AG04450 (cell line): ENCODE measurements at places on chromosomes 6 and 20.

DNA sequence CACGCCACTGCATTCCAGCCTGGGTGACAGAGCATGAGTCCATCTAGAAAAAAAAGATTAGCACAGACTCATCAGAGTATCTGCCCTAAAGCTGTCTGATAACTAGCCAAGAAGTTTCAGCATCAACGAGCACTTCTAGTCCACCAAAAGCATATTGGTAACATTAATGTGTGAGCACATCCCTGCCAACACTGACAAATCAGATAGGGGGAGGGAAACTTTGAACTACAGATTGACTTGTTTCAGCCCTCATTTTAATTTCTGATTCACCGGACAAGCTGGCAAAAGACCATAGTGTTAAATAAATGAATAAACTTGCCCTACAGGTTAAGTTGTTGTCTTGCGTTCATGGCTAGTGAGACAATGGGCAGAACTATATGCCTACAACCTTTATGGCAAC lies 7.7 kb upstream of the SEC63 start:
- no peak for DNase-seq

- DNase-seq, result no peak
Observed at GRCh38 chr6:80676386-80676785, 569.9 kb downstream of the BCKDHB start.

- DNase-seq, result no peak
Observed at GRCh38 chr6:83978324-83978734, 55.2 kb upstream of the MRAP2 start.

DNA sequence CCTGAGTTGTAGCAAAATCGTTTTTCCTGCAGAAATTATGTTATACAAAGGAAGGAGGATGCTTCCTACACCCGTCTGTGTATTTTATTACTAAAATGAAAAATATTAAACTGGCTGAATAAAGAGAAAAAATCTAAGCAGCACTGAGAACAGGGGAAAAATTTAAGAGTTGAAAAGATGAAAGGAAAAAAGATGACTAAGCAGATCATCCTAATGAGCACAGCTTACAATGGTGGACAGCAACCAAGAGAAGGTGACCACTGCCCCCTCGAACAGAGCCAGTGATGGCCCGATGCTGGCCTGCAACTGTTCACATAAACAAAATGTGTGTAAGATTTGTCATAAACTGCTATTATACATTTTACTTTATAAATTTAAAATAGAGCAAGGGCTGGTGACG lies 4.2 kb downstream of the PROKR2 start:
- DNase-seq, result no peak

- no peak for DNase-seq
Observed at GRCh38 chr20:46901638-46902037, 7.0 kb downstream of the EYA2 start.

GRCh38 chr6:14068133-14068532 lies 49.4 kb upstream of the CD83 start:
- DNase-seq, result peak; percentile 80

GRCh38 chr20:34068001-34068400 lies 44.0 kb downstream of the EIF2S2 start:
- no peak for DNase-seq

- DNase-seq, result no peak
Observed at GRCh38 chr20:45621593-45621992, 7.9 kb upstream of the WFDC10A start.

DNA sequence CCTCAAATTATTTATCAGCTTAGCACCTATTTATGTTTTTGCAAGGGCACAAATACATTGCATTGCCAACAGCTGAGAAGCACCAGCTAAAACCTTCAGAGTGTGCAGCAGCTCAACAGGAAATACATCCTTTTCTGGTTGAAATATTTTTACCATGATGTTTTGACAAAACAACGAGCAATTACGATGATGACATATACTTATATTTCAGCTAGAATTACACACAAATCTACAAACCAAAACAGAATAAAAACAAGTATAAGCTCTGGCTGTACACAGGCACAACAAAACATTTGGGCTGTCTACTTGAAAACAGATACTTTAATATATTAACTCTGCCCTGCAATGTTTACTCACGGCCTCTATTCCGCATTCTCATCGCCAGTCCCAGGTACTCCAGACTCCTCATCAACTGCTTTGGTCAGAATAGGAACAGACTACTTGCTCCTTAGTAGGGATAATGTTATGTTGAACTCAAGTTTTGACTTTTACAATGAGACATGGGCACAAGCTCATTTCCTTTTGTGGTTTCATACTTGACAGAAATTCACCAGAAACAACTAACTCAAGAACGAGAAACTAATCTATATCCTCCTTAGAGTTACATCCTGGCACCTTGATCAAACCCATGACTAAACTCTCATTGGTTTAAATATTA lies 377.6 kb downstream of the ESR1 start:
- no peak for DNase-seq

DNA sequence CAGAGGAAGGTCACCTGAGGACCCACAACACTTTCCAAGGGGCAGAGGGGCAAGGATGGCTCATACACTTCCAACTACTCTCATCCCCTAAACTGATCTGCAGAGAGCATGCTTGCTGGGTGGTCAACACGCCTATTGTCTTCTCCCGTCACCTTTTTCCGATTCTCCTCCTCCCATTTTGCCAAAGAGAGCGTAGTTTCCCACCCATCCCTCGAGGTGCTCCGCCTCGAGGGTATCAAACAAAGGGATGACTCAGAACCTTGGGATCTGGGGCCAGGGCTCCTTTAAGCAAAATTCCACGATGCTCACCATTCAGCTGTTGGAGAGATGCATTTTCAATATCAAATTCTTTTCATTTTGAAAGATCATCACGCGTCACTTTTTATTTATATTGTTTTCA lies 507.5 kb upstream of the SULF2 start:
- DNase-seq, result no peak

- no peak for DNase-seq
Observed at GRCh38 chr6:22062807-22063408, 233.9 kb downstream of the PRL start.

- no peak for DNase-seq
Observed at GRCh38 chr20:52035977-52036376, 155.6 kb downstream of the ZFP64 start.

DNA sequence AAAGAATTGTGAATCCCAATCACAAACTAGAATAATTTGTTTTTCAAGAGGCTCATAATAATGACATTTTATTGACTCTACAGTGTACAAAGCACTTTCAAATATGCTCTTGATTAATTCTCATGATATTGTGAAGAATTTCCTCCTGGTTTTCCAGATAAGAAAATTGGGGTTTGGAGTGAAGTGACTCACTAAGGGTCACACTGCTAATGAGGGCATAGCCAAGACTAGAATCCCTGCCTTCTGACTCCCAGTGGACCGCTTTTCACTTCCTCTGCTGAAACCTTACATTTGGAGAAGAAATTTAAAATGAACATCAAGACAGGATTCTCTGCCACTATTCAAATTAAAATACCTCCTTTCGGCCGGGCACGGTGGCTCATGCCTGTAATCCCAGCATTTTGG lies 38.3 kb upstream of the LTV1 start:
- no peak for DNase-seq

- no peak for DNase-seq
Observed at GRCh38 chr6:45836984-45837383, 178.7 kb downstream of the CLIC5 start.

DNA sequence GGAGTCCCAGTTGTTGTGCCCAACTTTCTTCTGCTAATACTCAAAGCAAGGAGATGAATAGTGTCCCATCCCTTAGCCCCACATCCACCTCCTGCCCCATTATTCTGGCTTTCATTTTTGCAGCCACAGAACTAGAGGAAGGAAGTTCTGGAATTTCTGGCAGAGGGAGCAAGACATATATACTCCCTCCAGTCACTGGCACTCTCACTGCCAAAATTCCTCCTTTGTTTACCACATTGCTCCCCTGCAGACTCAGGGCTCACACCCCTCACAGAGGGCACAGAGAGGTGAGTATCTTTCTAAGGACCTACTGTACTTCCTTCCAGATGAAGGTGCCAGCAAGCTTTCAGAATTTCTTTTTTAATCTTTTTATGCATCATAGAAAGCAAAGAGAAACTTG lies 168.0 kb upstream of the ID4 start:
- DNase-seq, result no peak

DNA sequence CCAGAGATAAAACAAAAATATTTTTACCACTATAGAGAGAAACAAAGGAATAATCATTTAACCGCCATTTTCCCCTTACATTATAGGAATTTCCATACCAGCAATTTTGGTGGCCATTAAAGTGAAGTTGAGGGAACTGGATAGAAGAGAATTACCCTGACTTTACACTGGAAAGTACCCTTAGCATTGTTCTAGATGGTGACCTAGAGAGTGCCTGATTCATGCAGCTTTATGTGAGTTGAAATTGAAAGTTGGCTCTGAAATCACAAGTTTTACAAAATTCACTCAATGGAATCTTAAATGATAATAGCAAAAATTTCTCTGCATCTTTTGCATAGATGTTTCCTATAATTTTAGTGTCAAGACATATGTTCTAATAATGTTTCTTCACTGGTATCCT lies 55.7 kb upstream of the PREP start:
- no peak for DNase-seq

- no peak for DNase-seq
Observed at GRCh38 chr6:138972226-138972665, 15.8 kb downstream of the REPS1 start.

- DNase-seq, result no peak
Observed at GRCh38 chr20:52402514-52402913, 210.9 kb upstream of the ZFP64 start.

DNA sequence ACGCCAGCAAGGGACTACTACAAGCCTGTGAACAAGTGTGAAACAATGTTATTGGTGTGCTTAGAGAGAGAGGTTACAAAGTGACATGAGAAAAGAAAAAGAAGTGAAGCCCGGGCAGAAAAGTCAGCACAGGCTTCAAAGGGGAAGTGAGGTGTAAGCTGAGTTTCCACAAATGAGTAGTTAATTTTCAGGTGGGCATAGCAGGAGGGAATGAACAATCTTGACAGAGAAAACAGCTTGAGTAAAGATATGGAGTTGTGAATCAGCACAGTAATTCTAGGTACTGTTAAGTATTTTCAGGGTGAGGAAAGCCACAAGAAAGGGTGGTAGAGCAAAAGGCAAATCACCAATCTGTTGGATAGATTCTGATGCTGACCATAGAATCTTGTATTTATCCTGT lies 4.3 kb downstream of the KCNQ5 start:
- no peak for DNase-seq

DNA sequence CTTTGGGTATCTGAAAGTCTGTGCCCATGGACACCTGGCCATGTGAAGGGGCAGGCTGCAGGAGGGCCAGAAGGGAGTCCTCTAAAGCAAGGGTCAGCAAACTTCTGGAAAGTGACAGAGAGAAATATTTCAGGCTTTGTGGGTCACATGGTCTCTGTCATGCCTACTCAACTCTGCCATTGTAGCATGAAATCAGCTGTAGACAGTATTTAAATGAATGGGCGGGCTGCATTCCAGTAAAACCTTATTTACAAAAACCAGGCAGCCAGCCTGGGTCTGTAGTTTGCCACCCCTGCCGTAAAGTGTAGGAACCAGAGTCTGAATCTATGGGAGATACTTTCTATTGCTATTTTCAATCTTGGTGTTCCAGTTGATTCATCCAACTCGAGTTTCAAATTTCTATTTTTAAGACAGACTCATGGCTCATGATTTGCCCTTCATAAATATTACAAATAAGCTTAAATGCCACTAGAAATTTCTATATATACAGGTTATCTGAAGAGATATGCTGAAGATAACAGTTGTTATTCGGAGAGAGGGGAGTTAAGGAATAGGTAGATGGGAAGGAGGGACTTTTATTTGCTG lies 19.0 kb upstream of the ADGRF4 start:
- DNase-seq, result no peak

- no peak for DNase-seq
Observed at GRCh38 chr6:138882369-138883017, 86.6 kb downstream of the ECT2L start.

GRCh38 chr6:137049095-137049494 lies 4.3 kb upstream of the IL20RA start:
- DNase-seq, result no peak

DNA sequence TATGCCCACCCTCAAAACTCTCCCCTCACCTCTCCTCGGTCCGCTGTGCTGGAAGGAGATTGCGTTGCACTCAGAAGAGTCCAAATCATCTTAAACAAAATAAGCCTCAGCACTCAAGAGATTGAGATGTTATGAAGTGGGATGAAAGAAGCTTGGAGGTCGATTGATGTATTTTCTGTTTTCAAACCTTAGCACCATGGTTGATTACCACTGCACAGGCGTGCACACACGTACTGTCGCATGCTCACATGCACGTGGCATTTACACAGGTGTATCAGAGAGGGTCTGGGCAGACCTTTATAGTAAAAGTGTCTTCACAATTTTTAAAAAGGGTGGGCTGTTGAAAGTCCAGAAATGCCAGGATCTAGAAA lies 612 bp upstream of the AGPAT4 start:
- no peak for DNase-seq

GRCh38 chr6:1067346-1067745 lies 244.6 kb upstream of the FOXQ1 start:
- DNase-seq, result no peak
